Urinary bladder (tissue), 4 donors: ENCODE measurements at places on chromosomes 6 and 20. TPM values are rescaled to one million over a fixed set of nuclear protein-coding genes. Genes with fewer than 3 reads are reported as not detected.

SUMO4 gene
- polyA plus RNA-seq, result not detected

ANKRD66 gene
- not detected for polyA plus RNA-seq

SLC12A5 gene
- polyA plus RNA-seq, result 1.5 TPM

RIPPLY2 gene
- 2.5 TPM for polyA plus RNA-seq

RIN2 gene
- polyA plus RNA-seq, result 19.5 TPM

FOXA2 gene
- not detected for polyA plus RNA-seq

PLCB1 gene
- 16.8 TPM for polyA plus RNA-seq

RALY gene
- polyA plus RNA-seq, result 150 TPM

GMPR gene
- 5.4 TPM for polyA plus RNA-seq

SLPI gene
- 1,815 TPM for polyA plus RNA-seq

LY6G5C gene
- polyA plus RNA-seq, result 4.0 TPM

LTA gene
- polyA plus RNA-seq, result 0.06 TPM

TAF4 gene
- 9.9 TPM for polyA plus RNA-seq

COL9A1 gene
- polyA plus RNA-seq, result 7.2 TPM

WFDC5 gene
- polyA plus RNA-seq, result 0.27 TPM

IL17A gene
- not detected for polyA plus RNA-seq

YIPF3 gene
- 118 TPM for polyA plus RNA-seq

LPIN3 gene
- 10.8 TPM for polyA plus RNA-seq

IYD gene
- polyA plus RNA-seq, result 0.03 TPM

SCGN gene
- polyA plus RNA-seq, result 0.09 TPM
